Stimulated activated CD8-positive, alpha-beta memory T cell treated with anti-CD3 and anti-CD28 coated beads, Interleukin-4, amount 100 ng/mL, for 4 hours (primary cell): ENCODE measurements at places on chromosomes 12 and 14.
A peak's percentile ranks its signal among the peaks of the same experiment; 100 is the strongest.

DNA sequence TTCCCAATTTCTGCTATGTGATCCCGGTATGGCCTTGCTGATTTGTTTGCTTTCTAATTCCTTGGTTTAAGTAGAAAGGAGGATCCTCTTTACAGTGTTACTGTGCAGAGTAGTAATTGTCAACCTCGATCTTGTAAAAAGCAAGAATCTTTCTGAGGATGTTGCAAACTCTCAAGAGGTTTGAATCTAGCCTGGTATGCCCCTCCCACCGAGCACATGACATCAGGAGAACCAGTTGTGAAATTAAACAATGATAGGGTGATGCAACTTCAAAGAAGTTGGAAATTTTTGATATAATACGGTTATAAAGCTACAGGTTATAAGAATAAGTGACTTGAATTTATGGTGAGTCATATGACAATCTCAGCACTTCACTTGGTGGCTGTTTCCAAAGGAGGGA is 35.0 kb upstream of the FUT8 start:
- no peak for DNase-seq

DNA sequence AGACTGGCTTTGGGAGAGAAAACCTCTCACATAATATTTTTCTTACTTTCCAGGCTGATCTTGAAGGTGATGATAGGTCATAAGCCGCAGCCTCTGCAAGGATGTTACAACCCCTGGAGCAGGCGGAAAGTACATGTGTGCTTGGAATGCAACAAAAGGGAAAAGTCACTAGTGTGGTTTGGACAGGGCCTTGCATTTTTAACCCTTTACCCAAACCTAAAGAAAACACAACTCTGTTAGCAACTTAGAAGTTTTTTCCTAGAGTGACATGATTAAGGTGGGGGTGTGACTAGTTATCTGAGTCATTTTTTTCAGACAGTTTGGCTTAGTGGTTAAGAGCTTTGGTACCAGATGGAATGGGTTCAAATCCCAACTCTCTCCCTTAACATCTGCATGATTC is 97.0 kb downstream of the TMEM30B start:
- no peak for DNase-seq

- no peak for DNase-seq
Measured at GRCh38 chr12:123898673-123899072, 74.0 kb downstream of the CCDC92 start.

DNA sequence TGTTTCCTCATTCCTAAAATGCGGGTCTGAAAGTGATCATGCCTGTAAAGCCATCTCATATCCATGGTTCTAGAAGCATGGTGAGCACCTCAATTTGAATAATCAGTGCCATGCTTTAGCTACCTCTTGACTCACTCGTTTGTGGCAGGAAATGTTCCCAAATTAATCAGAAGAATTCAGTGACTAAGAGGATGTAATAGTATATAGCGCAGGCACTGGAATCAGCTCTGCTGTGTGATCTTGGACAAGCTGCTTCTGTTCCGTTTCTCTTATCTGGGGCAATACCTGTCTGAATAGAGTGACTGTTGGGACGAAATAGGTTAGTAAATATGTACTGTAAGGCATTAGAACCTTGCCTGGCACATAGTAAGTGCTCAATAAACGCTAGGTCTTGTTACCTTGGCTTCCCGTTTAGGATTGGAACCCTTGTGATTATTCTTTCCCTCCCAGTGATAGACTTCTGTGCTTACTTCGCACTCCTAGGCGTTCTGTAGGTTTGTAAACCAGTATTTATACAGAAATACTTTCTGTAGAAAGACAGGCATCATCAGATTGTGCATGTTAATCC is 820 bp upstream of the SMAGP start:
- DNase-seq = no peak

GRCh38 chr14:65321370-65321875 is 91.1 kb upstream of the FUT8 start:
- DNase-seq = no peak

- peak; percentile 46 for DNase-seq
Measured at GRCh38 chr14:74905595-74906142, 17.4 kb downstream of the RPS6KL1 start.

DNA sequence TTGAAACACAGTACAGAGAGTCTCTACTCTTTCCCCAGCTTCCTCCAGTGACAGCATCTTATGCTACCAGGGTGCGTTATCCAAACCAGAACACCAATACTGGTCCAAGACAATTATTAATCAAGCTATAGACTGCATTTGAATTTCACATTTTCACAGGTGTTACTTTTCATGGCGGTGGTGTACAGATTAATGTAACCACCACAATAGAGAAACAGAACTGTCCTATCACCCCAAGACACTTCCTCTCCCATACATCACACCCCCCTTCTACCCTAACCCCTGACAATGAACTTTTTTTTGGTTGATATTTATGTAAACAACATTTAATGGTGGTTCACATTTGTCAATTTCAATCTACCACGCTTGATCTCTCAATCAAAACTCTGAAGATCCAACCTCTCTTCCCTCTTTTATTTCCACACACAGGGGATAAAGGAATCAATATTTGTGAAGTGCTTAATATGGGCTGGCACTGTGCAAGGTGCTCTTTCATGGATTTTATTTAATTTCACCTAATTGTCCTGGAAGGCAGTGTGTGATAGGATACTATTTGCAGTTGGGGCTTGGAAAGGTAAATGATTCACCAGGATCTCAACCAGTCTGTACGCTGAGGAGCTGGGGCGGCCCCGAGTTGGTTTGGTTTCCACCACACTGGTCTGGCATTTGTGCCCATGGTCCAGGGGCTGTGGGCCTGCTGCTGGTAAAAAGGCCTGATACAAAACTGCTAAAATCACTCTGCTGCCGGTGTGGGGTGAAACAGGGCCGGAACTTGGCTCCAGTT is 54.6 kb upstream of the DICER1 start:
- no peak for DNase-seq

DNA sequence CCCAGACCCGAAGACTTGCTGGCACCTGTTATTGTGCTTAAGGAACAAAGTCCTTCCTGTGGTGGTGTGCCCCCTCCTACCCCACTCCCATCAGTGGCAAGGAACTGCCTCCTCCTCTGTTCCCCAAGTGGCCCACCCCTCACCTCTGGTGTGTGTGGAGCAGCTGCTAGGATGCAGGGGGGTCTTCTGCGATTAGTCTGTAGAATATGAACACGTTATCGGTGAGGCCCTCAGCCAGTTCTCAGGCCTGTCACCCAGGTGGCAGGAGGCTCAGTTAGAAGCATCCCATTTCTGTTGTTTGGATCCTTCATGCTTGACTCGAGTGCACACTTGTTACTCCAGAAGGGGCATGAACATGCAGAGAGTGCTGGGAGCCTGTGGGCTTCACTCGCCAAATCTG is 39.3 kb downstream of the RAB35 start:
- DNase-seq = no peak

DNA sequence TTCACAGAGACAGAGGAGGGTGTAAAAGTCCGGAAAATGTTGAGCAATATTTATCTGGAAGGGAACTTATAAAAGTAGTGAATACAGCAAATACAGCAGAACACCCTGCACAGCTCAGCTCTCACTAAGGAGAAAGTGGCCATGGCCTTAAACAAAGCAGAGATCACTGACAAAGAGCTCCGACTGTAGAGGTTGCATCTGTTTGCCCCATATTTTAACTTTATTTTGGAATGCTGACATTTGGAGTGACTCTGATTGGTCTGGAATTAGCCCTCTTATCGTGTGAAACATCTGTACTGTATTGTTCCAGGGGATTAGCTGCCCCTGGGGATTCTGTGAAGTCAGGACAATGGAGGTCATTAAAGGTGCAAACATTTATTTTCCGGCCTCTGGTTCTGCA is 1275.7 kb upstream of the FLRT2 start:
- DNase-seq = no peak

GRCh38 chr12:90974286-90974685 is 19.3 kb upstream of the CCER1 start:
- no peak for DNase-seq

GRCh38 chr14:23359167-23359626 is 5.8 kb downstream of the EFS start:
- no peak for DNase-seq

DNA sequence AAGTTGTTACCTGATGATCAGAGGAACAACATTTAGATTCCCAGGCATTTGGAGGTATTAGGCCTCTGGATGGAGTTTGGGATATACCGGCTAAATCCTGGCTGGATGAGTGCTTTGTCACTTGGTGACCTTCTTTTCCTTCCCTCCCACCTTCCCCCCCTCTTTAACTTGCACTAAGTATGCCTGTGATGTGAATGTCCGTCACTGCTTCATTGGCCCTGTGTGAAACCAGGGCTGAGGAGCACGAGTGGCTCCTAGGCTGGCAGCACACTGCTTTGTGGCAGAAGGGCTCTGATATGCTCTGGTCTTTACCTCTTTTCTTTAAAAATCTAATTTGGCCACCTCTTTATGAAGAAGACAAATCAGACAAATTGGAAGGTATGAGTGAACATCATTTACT is 95.7 kb downstream of the ESR2 start:
- DNase-seq = no peak

GRCh38 chr12:31034372-31034771 is 39.3 kb upstream of the DDX11 start:
- no peak for DNase-seq

DNA sequence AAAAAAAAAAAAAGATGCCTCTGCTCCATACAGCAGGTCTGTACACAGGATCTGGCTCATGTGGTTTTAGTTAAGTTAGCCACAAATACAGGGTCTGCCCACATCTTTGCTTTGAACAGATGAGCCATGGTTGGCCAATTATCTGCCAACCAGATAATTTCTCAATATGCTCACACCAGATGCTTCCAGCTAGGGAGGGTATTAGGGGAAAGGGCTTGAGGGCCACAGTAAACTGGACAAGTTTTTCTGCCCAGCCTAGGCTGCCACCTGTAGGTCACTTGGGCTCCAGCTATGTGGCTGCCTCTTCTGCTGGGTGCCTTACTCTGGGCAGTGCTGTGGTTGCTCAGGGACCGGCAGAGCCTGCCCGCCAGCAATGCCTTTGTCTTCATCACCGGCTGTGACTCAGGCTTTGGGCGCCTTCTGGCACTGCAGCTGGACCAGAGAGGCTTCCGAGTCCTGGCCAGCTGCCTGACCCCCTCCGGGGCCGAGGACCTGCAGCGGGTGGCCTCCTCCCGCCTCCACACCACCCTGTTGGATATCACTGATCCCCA is 776 bp downstream of the RDH5 start:
- DNase-seq = no peak

GRCh38 chr12:54265364-54265812 is 14.5 kb downstream of the CBX5 start:
- no peak for DNase-seq

DNA sequence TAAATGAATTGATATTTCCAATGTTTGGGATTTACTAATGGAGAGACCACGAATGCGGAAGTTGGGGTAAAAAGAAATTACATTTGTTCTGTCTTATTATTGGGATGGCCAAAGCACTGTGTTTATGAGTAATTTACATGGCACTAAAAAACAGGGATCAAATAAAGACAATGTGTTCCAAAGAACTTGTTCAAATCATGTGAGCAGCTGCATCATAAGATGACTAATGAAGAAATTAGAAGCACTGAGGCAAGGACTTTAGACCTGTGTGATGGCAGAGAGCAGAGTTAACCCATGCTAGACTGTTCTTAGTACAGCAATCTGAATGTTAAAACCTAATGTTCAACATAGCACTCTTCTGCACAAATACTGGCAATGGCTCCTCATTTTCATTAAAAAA is 34.3 kb upstream of the DCN start:
- no peak for DNase-seq

- no peak for DNase-seq
Measured at GRCh38 chr14:55975281-55975910, 142.8 kb upstream of the PELI2 start.

- DNase-seq = no peak
Measured at GRCh38 chr12:53227341-53227740, 4.7 kb downstream of the RARG start.

DNA sequence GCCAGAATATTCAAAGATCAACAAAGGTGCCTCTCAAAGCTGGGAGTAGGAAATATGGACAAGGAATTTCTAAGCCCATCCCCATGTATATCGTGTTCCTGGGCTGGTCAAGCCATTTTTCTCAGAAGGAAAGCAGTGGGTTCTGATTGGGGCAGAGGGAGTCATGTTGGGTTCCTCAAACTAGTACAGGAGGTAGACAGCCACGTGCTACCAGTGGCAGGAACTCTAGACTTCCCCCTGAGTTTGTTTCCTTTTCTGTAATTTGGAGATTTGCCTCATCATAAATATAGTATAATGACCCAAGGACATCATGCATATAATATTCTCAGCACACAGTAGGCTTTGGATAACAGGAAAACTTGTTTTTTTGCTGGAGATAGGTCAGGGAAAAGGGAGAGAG is 16.4 kb upstream of the PLEKHH1 start:
- no peak for DNase-seq

- no peak for DNase-seq
Measured at GRCh38 chr14:24246765-24247212, 4.4 kb upstream of the TINF2 start.

DNA sequence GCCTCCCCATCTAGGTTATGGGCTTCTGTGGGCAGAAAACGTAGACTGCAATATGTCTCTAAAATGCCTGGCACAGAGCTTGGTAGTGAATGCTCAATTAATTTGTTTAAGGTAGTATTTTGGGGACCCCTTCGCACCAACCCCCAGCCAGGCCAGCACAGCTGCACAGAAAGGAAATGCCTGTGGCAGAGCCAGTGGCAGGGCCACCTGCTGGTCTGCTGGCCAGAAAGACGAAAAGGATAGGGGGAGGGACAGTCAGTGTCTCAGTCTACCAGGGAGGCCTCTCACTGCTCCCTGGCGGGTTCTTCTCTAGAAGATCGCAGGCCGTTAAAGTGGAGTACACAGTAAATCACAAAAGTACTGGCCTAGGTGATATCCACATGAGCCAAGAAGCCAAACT is 3.5 kb downstream of the RAB15 start:
- no peak for DNase-seq

- no peak for DNase-seq
Measured at GRCh38 chr14:26410189-26410685, 187.6 kb downstream of the NOVA1 start.

- no peak for DNase-seq
Measured at GRCh38 chr14:56243110-56243509, 124.9 kb downstream of the PELI2 start.

DNA sequence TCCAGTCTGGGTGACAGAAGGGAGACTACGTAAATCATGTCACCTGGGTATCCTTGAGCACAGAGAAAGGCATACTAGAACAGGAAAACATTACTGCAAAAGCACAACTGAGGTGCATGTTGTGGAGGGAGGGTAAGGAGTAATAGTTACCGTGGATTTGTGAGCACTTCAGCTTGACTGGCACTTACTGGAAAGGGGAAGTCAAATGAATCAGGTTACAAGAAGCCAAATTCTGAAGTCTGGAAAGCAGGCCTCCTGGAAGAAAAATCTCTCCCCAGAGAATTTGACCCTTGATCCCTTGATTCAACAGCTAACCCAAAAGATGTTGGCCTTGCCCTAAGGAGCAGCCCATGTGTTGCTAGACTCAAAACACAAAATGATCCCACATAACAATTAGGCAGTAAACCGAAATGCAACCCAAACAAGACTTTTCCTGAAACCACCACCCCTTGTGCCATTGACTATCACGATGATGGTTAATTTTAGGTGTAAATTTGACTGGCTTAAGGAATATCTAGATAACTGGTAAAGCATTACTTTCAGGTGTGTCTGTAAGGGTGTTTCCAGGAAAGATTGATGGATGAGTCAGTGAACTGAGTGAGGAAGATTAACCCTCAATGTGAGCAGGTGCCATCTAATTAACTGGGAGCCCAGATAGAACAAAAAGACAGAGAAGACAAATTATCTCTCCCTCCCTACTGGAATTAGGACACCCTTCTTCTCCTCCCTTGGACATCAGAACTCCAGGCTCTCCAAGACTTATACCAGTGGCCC is 108.8 kb downstream of the SLC25A21 start:
- DNase-seq = no peak

- DNase-seq = no peak
Measured at GRCh38 chr14:99118046-99118721, 153.8 kb downstream of the BCL11B start.
